ENCODE measurements at places on chromosomes 2 and 18.
A peak's percentile ranks its signal among the peaks of the same experiment; 100 is the strongest.

DNA sequence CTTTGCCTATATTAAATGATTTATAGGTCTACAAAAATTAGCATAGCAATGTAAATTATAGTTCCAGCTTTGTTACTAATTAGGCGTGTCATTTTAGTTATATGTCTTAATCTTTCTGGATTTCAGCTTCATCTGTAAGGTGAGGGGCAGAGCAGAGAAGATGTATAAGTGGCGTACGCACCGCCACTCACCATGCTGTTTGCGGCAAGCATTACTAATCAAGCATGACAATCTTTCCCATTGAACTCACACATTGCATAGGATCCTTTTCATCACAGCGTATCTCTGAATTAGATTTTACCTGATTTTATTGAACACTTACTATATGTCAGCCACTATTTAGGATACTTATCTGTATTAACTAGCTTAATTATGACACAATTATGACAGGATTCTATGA, 183.6 kb upstream of the DLGAP1 start:
- DNase-seq: no peak

GRCh38 chr18:58449464-58449863, 179.4 kb downstream of the ALPK2 start:
- no peak for DNase-seq

GRCh38 chr2:5689750-5690149, 2.4 kb upstream of the SOX11 start:
- no peak for DNase-seq

DNA sequence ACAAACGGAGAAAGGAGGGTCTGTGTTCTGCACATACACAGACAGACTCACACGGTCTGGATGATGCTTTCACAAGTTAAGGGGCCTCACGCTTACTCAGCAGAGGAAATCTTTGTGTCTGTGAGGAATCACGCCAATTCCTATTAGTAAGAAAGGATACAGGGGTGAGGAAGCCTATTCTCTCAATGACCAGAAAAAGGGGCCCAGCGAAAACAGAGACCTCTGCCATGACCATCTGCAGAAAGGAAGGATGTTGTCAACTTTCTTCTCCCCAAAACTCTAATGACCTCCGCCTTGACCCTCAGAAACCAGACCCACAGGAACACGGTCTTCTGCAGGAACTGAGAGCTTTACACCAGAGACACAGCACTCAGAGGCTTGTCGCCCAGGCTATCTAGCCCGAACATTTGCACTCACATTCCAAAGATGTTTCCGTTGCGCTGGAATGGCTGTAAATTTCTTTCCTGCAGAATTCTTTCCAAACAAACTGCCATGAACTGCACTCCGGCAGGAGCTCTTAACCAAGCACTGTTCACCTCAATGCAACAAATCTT, 186.3 kb downstream of the TCF4 start:
- DNase-seq: peak; percentile 95

GRCh38 chr2:113195923-113196501, 22.2 kb downstream of the PSD4 start:
- no peak for DNase-seq

- DNase-seq: no peak
Observed at GRCh38 chr18:23934252-23934651, 80.3 kb upstream of the TTC39C start.

DNA sequence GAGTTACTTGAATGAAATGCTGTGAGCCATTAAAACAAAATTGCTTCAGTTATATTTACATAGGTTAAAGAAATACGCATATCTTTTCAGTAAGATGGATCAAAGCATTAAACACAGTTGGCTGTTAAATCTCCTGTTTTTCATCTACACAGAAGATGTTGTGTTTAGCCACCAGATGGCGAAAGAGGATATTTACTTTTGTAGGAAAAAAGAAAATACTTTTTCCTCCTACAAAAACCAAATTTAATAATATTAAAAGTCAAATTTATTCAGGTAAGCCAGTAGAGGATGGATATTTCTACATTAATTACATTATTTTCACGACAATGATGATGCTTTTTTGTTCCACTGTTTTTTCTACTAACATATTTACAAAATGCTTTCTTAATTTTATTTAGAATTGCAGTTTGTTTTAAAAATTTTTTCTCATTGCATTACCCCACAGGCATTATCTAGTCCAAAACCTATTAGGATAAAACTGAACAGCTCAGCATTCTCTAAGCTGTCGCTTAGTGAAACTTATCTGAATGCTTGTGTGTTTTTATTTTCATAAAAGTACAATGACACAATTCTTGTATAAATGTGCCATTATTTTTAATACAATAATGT, 173.7 kb downstream of the ASXL3 start:
- DNase-seq: peak; percentile 25

DNA sequence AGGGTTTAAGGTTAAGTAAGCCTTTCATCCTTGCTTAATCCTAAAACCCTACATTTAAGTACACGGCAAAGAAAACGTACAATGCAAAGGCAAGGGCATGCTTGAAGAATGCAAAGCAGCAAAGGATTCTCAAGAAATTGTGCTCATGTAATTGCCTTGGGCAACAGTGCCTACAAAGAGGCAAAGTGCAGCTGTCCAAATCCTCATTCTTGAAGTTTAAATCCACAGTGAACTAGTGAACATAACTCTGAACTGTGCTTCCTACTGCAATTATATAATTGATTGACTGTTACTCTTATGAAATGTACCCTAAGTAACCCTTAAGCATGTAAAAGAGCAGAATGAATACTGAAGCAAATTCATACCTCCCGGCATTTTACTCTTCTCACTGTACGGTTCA, 85.4 kb downstream of the MAP3K20 start:
- DNase-seq: no peak

DNA sequence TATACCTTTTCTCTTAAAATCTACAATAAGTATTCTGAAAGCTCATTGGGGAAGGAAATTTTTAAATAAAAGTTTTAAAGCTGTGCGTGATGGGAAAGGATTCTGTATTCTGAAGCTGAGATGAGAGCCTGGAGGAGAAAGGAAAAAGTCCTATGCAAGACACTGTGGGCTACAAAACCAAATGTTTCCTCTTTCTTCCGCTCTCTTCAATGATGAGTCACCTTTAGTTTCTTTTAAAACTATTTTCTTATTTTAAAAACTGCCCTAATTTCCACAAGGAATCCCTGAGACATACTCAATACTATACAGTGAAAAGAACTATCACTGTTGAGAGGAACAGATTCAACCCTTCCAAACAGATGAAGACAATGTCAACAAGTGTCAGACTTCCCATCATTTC, 87.4 kb downstream of the INO80D start:
- DNase-seq: no peak

GRCh38 chr2:118250463-118250862, 162.2 kb downstream of the INSIG2 start:
- peak; percentile 38 for DNase-seq

GRCh38 chr2:205714058-205714776, 31.9 kb downstream of the NRP2 start:
- DNase-seq: no peak

DNA sequence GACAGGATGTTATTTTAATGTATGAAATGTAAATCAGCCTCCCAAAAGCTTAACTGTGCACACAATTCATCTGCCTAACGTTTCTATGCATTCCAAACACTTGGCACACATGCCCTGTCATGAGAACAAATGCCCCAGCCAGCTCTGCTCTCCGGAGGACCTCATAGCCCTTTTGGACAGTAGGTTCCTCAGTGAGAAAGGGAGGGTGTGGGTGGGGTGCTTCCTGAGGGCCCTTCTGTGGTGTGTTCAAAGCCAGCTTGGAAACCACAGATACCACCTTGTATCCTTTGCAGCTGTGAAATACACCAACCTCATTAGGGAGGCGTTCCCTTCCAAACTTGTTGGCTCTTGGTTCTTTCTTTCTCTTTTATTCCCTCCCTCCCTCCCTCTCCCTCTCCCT, 102.2 kb upstream of the ASB18 start:
- no peak for DNase-seq

DNA sequence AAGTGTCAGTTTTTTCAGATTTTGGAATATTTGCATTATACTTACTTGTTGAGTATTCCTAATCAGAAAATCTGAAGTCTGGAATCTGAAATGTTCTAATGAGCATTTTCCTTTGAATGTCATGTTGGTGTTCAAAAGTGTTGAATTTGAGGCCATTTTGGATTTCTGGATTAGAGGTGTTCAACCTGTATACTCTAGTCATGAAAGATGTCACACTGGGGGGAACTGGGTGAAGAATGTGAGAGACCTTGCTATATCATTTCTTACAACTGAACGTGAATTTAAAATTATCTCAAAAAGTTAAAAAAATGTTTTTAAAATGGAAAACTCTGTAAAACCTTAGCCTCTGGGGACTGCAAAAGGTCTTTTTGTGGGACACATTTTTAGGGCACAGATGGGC, 384.5 kb downstream of the NBAS start:
- DNase-seq: no peak

DNA sequence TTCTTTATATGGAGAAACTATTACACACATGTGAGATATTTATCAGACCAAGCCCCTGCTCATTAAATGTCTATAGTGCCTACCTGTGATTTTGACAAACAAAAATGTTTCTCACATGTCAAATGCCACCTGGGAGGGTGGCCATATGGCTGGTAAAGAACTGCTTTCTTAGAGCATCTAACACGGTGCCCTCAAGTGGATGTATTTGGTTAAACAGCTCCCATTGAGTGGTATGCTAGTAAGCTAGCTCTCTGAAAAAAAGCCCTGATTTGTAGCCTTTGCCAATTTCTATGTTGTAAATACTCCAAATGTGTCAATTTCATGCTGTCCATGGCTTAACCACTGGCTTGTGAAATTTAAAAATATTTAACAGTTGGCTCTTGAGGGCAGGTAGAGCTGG, 94.6 kb downstream of the PMAIP1 start:
- DNase-seq: no peak

DNA sequence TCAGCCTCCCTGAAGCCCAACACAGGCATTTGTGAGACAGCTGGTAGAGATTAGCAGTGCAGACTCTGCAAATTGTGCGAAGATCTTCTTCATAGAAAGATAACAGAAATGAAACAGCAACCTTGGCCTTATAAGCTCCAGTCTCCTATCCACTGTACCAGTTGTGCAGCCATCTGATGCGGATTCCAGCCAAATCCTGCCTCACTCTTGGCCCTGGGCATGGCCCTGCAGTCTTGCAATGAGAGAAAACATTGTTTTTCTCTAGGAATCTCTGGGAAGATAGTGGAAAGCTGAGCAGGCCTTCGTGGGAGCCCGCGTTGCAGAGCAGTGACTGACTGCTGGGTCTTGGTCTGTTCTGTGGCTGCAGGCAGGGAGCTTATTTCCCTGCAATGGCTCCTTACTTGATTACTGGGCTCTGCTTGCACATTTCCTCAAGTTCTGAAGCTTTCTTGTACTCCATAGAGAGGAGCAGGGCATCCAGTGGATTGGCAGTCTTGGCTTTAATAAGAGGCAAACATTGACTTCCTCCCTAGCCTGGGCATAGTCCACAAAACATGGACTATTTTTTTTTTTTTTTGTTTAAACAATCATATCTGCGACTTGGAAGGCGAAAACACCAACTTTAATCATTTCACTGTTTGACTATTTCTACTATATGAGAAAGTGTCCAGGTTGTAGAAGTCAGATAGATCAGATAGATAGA, 193.0 kb downstream of the ACTR3 start:
- DNase-seq: no peak

- peak; percentile 97 for DNase-seq
Observed at GRCh38 chr2:95333888-95334338, 36.8 kb downstream of the KCNIP3 start.

GRCh38 chr2:178553047-178553446, 72.8 kb downstream of the PLEKHA3 start:
- peak; percentile 85 for DNase-seq

- DNase-seq: no peak
Observed at GRCh38 chr2:128449226-128450061, 130.8 kb upstream of the HS6ST1 start.

- DNase-seq: peak; percentile 96
Observed at GRCh38 chr18:8615397-8616027, 6.3 kb downstream of the RAB12 start.

DNA sequence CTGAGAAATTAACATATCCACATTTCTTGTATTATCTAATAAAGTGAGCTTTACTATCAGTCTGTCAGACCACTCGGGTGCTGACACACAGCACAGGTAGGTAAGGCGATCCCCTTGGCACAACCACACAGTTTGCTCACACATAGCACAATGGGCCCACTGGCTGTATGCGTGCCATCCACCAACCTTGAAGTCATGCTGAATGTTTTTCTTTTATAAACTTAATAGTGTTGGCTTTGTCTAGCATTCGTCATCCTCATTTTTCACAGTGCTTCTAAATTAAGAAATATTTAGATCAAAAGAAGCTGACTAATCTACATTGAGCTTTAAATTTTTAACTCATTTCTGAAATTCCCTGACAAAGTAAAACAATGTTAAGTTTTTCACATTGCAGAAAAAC, 50.0 kb upstream of the PAPOLG start:
- DNase-seq: no peak

DNA sequence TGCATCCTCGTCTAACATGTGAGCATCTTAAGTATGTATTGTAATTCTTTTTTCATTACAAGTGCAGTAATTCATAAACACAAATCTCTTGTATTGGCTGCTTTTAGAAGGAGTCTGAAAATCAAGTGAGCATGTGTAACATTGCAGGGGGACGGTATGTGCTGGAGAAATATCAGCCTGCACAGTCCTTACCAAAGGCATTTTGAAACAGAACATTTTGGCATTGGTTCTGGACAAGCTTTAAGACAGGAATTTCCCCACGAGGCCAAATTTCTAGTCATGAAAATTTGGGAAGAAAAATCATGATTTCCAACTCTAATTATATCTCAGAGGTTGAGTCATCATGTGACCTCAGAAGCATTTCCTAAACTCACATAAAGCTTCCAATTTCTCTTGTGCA, 24.7 kb upstream of the NRP2 start:
- DNase-seq: peak; percentile 92

GRCh38 chr18:43812627-43813026, 535.3 kb upstream of the SYT4 start:
- no peak for DNase-seq

DNA sequence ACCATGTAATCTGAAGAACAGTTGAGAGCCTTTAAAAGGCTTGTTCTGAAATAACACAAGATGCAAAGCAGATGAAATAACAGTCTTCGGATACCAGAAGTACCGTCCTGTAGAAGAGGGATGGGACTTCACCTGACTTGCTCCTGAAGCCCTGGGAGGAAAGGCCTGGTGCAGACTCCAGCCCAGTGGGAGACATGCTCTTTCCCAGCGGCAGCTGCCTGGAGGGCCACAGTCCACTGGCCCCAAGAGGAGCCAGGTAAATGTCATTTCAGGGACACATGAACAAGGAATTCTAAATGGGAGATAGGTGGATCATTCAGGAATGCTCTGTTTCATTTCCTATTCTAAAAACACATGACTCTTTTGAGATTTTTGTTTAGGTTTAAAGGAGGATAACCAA, 22.6 kb upstream of the CHN1 start:
- DNase-seq: no peak

GRCh38 chr2:199414001-199414400, 43.7 kb downstream of the SATB2 start:
- no peak for DNase-seq

DNA sequence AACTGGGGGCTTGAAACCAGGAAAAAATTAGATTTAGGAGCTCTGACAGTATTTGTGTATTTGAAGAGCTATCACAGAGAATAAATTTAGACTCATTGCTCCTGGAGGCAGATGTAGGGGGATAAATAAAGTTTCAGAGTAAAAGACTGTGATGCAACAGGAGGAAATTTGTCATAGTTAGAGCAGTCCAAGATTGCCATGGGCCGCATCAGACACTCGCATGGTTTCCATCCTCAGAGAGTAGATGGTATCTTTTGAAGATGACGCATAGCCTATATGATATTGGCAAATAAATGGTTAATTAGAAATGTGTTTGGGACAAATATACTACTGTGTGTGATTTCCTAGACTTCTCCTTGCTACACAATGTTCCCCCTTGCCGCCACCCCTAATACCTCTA, 170.5 kb downstream of the FTCDNL1 start:
- no peak for DNase-seq

GRCh38 chr2:219072741-219073250, 12.1 kb upstream of the IHH start:
- no peak for DNase-seq
